ENCODE measurements at places on chromosomes 7 and 10.

DNA sequence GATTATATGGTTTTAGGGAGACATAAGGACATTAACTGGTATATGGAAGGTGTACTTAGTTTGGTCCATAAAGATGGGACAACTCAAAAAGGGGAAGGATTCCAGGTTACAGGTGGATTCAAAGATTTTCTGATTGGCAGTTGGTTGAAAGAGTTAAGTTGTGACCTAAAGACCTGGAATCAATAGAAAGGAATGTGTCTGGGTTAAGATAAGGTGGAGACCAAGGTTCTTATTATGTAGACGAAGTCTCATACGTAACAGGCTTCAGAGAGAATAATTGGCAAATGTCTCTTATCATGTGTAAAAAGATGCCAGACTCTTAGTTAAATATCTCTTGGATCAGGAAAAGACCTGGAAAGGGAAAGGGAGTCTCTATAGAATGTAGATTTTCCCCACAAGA, 1.0 kb upstream of the TRDMT1 start:
- H3K36me3 ChIP-seq = no peaks in the 10 kb centered on the region
- no peak overlapping the region for H3K27ac ChIP-seq
- no peaks in the 10 kb centered on the region for H3K27me3 ChIP-seq
- DNase-seq = no peak
- H3K4me1 ChIP-seq = peaks cover 21% of the 10 kb centered on the region

DNA sequence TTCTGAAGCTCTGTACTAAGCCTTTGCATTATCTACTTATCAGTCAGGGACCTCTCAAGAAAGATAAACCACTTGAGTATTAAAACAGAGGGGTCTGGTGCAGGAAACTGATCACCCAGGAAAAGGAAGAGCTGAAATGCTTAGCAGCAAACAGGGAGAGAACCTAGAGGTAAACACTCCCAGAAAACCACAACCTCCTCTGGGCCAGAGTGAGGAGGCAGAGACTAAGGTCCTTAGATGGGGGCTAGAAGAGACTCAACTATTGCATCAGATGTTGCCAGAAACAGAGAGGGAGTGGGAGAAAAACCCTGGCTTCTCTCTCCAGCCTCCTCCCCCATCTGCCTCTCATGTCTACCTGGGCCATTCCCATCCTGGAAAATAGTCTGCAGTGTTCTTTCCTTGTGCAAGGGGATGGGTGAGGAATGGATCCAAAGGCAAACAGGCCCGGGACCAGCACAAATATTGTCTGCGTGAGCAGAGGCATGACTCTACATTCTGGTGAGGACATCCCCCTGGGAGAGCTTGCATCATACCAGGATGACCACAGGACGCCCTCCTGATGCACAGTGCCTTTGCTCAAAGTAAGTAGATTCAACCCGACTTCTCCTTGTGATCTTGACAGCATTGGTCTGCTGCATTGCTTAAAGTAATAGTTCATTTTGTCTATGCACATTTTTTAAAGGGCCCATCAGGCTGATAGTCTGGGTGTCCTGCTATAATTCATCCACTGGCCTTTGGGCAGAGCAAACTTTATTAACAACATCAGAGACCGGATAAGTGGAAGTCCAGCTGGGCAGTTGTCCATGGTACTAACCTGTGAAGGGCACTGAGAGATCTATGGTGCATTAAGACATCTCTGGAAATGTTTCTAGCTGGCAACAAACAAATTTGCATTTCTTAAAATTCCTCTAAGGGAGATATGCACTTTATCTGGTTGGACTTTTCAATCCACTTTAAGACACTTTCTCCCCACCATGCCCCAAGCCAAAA, 22.4 kb upstream of the ODAD2 start:
- H3K27me3 ChIP-seq = no peaks in the 10 kb centered on the region
- H3K27ac ChIP-seq = no peak overlapping the region
- H3K4me1 ChIP-seq = no peaks in the 10 kb centered on the region
- no peak for DNase-seq
- no peaks in the 10 kb centered on the region for H3K36me3 ChIP-seq
- no peak overlapping the region for H3K4me3 ChIP-seq

- H3K4me1 ChIP-seq = no peaks in the 10 kb centered on the region
- H3K27me3 ChIP-seq = no peaks in the 10 kb centered on the region
Measured at GRCh38 chr10:34593930-34594329, 221.2 kb downstream of the PARD3 start.

- no peaks in the 10 kb centered on the region for H3K27me3 ChIP-seq
- H3K4me3 ChIP-seq = no peak overlapping the region
- H3K36me3 ChIP-seq = peaks cover 3% of the 10 kb centered on the region
- no peak overlapping the region for H3K27ac ChIP-seq
- DNase-seq = no peak
- H3K4me1 ChIP-seq = peaks cover 6% of the 10 kb centered on the region
Measured at GRCh38 chr7:67100956-67101361, 104.3 kb downstream of the TYW1 start.

GRCh38 chr10:26269754-26270153, 53.2 kb downstream of the GAD2 start:
- no peak overlapping the region for H3K27ac ChIP-seq
- H3K27me3 ChIP-seq = no peaks in the 10 kb centered on the region
- DNase-seq = no peak
- H3K4me1 ChIP-seq = no peaks in the 10 kb centered on the region
- no peaks in the 10 kb centered on the region for H3K36me3 ChIP-seq

DNA sequence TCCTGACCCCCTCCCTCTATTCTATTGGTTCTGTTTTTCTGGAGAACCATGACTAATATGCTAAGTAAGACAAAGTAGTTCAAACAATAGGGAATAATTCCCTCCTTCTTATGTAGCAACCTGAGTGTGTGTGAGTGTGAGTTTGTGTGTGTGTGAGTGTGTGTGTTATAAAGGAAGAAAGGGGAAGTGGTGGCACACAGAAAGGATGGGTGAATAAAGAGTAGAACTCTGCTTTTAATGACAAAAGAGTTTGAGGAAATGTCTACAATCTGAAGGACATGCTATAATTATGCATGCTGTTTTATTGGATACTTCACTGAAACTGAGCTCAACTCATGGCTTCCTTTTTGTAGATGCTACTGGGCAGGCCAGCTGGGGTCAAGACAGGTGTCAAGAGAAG, 489.5 kb downstream of the REEP3 start:
- no peaks in the 10 kb centered on the region for H3K27me3 ChIP-seq
- no peaks in the 10 kb centered on the region for H3K4me1 ChIP-seq
- no peaks in the 10 kb centered on the region for H3K36me3 ChIP-seq
- DNase-seq = no peak
- no peak overlapping the region for H3K4me3 ChIP-seq

- H3K36me3 ChIP-seq = no peaks in the 10 kb centered on the region
- H3K27ac ChIP-seq = peak overlapping the region; percentile 6
- H3K27me3 ChIP-seq = no peaks in the 10 kb centered on the region
- no peak for DNase-seq
Measured at GRCh38 chr10:69086001-69086509, 1.8 kb upstream of the SRGN start.

DNA sequence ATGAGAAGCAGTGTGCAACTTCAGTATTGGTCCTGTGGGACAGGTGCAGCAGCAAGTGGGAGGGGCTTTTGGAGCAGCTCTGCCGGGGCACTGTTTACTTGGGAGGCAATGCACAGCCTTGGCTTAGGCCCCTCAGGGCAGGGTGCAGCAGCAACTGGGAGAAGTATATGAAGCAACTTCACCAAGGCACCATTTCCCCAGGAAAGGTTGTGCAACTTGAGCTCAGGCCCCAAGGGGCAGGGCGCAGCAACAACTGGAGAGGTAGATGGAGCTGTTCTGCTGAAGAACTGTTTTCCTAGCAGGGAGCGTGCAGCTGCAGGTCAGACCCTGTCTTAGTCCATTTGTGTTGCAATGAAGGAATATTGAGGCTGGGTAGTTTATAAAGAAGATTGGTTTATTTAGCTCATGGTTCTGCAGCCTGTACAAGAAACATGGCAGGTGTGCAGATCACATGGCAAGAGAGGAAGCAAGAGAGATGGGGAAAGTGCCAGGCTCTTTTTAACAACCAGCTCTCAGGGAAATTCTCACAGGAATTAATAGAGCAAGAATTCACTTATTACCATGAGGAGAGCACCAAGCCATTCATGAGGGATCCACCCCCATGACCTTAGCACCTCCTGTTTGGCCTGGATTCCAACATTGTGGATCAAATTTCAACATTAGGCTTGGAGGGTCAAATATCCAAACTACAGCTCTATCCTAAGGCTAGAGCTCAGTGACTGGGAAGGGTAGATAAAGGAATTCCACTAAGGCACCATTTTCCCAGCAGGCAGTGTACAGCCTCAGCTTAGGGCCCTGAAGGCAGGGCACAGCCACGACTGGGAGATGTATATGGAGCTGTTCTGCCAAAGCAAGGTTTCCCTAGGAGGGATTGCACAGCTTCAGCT, 10.9 kb downstream of the GPR141 start:
- no peak for DNase-seq
- H3K27ac ChIP-seq = no peak overlapping the region
- H3K4me1 ChIP-seq = no peaks in the 10 kb centered on the region
- no peak overlapping the region for H3K4me3 ChIP-seq
- H3K27me3 ChIP-seq = no peaks in the 10 kb centered on the region
- no peaks in the 10 kb centered on the region for H3K36me3 ChIP-seq

DNA sequence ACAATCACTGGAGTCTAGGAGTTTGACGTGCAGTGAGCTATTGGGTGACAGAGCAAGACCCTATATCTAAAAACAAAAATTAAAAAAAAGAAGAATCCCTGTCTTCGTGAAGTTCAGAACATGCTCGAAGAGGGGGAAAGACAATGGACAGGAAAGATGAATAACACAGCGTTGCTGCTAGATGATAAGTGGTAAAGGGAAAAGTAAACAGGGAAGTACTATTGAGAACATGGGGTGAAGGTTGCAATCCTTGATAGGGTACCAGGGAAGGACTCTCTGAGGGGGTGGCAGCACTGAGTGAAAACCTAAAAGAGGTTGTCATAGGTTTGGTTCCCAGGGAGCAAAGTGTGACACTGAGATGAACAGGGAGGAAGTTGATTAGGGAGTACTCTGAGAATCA, 2.8 kb upstream of the ABRAXAS2 start:
- no peak overlapping the region for H3K4me3 ChIP-seq
- DNase-seq = no peak
- no peaks in the 10 kb centered on the region for H3K36me3 ChIP-seq
- peaks cover 9% of the 10 kb centered on the region for H3K4me1 ChIP-seq
- H3K27ac ChIP-seq = no peak overlapping the region

- no peak overlapping the region for H3K4me3 ChIP-seq
- DNase-seq = no peak
- no peaks in the 10 kb centered on the region for H3K36me3 ChIP-seq
Measured at GRCh38 chr10:90148116-90148855, 446.9 kb downstream of the KIF20B start.

- DNase-seq = no peak
- H3K4me3 ChIP-seq = no peak overlapping the region
- no peak overlapping the region for H3K27ac ChIP-seq
- H3K36me3 ChIP-seq = no peaks in the 10 kb centered on the region
- H3K27me3 ChIP-seq = no peaks in the 10 kb centered on the region
Measured at GRCh38 chr7:2317556-2318293, 3.5 kb upstream of the SNX8 start.
